ENCODE measurements at places on chromosomes 5 and 9.
A peak's percentile ranks its signal among the peaks of the same experiment; 100 is the strongest.

GRCh38 chr5:103021314-103021713 lies 98.6 kb downstream of the GIN1 start:
- no peak for DNase-seq

DNA sequence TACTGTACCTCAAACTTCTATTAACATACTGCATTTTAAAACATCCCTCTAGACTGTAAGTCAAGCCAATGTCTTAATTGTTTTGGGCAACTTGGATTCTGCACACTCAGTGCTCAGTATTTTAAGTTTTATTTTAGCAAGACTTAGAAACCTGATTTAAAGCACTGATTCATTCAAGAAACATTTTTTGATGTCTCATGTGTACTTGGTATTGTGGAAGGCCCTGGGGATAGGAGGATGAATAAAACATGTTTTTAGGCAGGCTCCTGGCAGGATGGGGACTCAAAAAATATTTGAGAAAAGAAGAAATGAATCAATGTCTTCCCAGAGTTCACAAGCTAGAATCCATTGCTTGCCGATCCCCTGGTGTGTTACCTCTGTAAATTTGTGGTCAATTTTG lies 334.0 kb upstream of the PUM3 start:
- no peak for DNase-seq

- DNase-seq = no peak
These were observed 115.6 kb downstream of the SNCAIP start for GRCh38 chr5:122427621-122428020.

GRCh38 chr9:133207021-133207531 lies 2.0 kb downstream of the OBP2B start:
- DNase-seq = no peak

- DNase-seq = no peak
These were observed 129.1 kb downstream of the PDZD2 start for GRCh38 chr5:31768046-31768445.

DNA sequence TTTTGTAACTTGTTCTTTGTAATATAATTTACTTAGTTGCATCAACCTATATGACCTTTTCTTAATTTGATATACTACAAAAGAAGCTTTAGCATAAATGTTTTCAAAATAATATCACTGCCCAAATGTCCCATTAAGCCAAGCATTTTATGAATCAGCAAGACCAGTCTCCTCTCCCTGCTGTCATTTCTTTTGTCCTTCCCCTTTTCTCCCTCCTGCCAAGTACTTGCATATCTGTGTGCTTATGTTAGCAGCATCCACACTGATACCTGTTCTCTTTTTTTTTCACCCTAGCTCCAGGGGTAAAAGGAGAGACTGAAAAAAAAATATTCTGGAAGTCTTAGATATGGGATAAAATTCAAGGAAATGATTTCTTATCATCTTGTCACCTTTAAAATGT lies 69.7 kb downstream of the ZSWIM6 start:
- DNase-seq = no peak

DNA sequence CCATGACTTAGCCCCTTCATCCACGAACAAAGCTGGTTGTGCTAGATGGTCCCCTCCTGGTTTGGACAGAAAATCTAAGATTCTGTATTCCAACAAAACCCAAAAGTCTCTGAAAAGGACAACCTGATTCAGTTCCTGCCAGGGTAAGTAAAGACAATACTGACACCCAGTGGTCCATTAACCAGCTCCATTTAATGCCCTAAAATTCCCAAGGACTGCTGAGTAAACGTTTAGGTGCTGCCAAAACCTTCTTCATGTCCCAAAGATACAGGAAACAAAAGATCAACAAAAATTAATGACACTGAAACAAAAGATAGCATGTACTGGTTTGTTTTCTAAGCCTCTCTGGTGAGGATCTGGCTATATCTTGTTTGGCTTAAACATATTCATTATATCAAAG lies 25.3 kb upstream of the PPP1R2B start:
- no peak for DNase-seq

DNA sequence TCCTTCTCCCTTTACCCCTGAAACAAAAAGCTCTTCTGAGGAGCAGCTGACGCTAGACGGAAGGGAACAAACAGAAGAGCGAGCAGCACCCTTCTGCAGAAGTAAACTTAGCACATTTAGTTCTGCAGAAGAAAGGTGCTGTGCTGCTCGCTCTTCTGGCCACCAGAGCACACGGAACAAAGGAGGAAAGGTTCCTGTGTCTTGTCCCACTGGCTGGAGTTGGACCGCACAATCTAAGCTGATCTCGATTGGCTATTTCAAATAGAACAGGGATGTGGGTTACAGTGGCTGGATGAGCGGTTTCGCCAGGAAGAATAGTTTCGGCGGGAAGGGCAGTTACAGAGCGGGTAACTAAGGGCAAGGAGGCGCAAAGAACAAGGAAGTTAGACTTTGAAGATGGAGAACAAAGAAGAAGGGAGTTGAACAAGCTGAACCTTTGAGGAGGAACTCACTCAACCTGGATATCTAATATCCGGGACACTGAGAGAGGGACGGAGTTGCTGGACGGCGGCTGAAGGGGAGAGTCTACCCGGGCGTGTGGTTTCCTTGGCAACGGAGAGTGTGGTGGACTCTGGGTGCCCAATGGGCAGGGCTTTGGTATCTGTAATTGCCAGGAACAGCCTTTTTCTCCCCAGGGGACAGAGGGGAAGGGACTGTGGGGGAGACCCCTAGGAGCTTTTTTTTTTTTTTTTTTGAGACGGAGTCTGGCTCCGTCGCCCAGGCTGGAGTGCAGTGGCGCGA lies 7.1 kb downstream of the GTF3C5 start:
- no peak for DNase-seq

DNA sequence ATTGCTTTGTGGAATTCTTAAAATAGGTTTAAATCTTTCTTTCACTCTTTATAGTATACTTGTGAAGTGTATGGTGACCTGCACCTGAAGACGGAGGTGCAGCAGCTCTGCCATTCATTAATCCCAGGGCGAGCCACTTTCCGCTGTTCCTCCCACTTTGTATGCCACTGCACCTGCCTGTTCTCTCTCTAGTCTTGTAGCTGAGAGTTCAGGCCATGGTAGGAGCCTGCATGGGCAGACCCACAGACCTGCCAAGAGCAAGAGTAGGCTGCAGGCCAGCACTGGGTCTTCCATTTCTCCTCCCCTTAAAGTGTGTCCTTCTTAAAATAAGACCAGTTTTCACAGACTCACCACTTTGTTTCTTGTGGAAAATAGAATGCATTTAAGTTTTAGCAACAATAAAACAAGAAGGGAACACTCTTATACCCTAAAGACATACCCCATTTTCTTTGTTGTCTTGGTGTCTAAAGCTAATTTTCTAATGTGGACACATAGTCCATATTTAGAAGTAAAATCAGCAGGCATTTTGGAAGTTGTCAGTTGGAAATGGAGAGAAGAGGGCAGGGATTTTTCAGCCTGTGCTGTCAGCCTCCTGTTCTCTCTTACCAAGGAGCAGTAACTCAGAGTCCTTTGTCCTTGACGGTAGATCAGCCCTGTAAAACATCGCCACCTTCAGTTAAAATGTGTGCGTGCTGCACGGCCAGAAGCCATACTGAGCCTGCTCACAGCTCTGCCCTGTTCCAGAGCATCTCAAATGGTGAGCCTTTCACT lies 103.2 kb downstream of the SNCAIP start:
- DNase-seq = no peak

DNA sequence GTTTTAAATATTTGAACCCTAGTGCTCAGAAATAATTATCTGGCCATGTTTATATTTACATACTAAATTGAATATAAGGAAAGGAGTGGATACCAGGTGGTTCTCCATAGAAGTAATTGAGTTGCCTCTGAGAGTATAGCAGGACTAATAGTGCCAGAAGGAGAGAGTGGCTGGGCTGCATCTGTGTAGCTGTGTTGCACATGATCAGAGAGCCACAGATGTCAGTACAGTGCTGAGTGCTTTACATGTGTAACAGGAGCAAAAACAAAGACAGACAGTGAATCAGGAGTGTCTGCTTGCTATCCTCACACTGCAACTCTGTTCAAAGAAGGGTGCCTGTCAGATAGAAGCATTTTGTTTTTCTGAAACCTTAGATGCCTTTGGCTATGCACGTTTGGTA lies 353.9 kb upstream of the PAPPA start:
- no peak for DNase-seq

DNA sequence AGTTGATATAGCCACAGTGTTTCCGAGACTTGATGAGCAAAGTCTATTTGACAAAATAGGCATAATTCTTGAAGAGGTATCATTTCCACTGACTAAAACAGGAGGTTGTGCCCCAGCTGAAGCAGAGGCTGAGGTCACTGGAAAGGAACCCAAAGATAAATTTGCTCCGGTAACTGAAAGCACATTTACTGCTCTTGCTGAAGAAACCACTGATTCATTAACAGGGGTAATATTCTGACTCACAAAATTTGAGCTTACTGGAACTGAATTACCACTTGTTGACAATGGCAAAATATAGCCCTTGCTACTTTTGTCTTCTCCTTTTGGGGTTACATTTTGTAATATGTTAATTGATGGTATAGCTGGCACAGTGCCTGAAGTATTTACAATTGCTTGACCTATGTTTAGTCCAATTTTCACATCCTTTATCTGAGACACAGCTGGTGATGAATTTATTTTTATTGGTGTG lies 30.2 kb downstream of the MLANA start:
- DNase-seq = no peak

GRCh38 chr5:162496100-162496808 lies 428.7 kb downstream of the GABRG2 start:
- no peak for DNase-seq

DNA sequence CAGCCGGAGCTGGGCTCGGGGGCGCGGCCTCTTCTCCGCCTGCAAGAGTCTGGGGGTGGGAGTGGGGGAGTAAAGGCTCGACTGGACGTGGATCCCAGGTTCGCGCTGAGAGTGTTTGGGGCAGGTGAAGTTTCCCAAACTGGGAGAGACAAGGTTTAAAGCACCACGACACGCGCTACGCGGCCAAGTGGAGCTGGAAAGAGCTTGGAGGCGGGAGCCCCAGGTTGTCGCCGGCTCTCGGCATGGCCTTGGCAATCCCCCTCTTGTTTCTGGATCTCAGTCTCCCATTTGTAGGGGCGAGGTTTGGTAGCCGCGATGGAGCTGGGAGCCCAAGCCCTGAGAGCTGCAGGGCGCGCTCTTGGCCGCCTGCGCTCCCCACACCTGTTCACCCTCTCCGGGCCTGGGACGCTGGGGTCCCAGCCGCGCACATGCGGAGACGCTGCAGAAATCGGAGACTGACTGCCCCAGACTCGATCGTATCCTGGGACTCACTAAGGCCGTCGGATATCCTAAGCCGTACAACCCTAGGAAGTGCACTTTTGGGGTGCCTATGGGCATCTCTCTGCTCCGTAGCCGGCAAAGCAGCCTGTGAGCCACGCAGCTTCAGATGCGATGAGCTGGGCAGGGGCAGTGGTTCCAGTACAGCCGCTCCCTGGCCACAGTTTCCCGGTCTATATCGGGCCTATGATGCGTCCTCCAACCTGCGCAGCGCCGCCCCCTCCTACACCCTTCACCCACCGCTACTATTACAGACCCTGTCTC lies 937 bp downstream of the TMOD1 start:
- DNase-seq = peak; percentile 23

- no peak for DNase-seq
These were observed 172.4 kb upstream of the PHYKPL start for GRCh38 chr5:178404987-178405386.

DNA sequence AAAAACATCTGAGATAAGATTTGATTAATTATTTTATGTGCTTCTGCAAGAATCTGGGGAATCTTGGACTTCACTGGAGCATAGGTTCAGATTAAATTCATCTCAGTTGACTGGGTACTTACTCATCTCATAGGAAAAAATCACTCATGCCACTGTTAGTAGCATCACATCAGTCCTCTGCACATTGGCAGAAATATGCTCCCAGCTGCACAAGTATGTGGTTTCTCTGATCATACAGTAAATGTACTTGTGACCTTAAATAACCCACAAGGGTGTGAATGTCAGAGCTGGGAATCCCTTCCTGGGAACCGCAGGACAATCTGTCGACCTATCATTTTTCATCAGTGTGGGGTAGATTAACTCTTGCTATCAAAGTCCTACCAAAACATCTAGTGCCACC lies 203.7 kb upstream of the SLC24A2 start:
- DNase-seq = no peak

GRCh38 chr5:58341476-58341875 lies 118.4 kb downstream of the PLK2 start:
- DNase-seq = no peak

GRCh38 chr9:34701023-34701768 lies 8.7 kb downstream of the CCL21 start:
- DNase-seq = peak; percentile 68

DNA sequence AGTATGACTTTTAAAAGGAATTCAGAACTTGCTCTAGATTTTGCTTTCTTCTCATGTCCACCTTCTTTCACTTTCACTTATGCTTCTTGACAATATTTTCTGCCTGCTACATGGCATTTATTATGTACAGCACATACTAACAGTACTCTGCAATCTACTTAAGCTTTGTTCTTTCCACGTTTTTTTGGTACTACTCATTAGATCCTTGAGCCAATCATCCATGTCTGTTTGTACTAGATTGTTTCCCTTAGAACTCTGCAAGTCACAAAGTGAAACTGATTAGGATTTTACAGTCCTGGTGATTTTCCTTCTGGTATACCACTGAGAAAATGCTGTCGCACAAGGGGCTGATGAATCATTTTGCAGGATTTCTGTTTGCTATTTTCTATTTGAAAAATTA lies 78.3 kb downstream of the PARP8 start:
- DNase-seq = peak; percentile 34

DNA sequence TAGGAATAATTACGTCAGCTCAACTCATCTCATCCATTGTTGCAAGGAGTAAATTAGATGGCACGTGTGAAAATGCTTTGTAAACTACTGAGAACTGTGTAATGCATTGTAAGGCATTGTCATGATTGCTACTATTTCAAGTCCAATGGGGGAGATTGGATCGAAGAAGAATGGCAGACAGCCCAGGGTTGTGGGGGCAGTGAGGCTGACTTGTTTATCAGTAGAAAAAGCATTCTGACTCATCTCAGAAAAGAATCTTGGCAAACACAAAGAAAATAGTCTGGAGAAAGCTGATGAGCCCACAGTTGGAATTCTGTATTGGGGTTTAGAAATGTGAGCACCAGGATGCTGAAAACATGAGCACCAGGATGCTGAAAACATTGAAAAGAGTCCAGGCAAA lies 28.0 kb upstream of the DAP start:
- DNase-seq = no peak

GRCh38 chr5:88691230-88691582 lies 191.8 kb downstream of the MEF2C start:
- no peak for DNase-seq

DNA sequence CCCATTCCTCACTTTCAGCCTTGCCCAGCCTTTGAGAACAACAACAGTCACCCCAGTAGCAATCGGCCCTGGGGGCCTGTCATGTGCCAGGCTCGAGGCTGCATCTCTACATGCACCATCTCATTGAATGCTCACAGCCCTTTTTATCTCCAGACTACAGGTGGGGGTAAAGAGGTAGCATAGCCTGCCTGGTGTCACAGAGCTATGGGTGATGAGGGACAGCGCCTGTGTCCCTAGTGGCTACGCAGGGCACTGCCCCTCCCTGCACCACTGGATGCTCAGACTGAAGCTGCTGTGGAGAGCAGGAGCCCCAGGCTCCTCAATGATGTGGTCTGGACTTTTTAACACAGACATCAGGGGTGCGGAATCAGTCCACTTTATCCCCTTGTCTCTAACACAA lies 2.8 kb downstream of the CAMK2A start:
- DNase-seq = no peak

Data from CD4-positive, CD25-positive, alpha-beta regulatory T cell (primary cell).